HT-29 (cell line): ENCODE measurements at places on chromosomes 13 and 19. TPM values are rescaled to one million over a fixed set of nuclear protein-coding genes. Genes with fewer than 3 reads are reported as not detected.

The SHANK1 gene
- total RNA-seq: not detected in 2 replicates

GRCh38 chr19:23913931-23914330, 755 bp upstream of the ZNF726 start:
- DNase-seq: no peak

DNA sequence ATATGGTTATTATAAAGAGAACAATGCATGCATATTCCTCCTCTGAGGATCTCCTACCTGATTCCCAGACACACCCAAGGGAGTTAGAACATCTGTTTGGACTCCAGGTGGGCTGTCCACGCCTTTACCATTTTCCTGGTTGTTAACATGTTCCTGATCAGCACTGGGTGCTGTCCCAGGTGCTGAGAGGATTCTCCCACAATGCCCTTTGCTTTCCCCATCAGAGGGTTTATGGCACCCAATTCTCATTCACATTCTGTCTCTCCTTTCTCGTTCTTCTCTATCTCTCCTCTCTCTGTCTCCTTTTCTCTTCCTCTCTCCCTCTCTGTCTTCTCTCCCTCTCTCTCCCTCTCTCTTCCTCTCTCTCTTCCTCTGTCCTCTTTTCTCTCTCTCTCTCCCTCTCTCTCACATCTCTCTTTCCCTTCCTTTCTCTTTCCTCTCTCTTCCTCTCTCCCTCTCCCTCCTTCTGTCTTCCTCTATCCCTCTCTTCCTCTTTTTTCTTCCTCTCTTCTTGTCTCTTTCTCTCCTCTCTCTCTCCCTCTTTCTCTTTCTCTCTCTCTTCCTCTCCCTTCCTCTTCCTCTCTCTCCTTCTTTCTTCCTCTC, 3.3 kb upstream of the RDH13 start:
- DNase-seq: peak; percentile 56

GRCh38 chr19:17393002-17393401, 994 bp downstream of the CCDC194 start:
- DNase-seq: no peak

GRCh38 chr13:80814541-80814940, 473.6 kb upstream of the SPRY2 start:
- DNase-seq: no peak

- DNase-seq: peak; percentile 68
These were observed 15.8 kb downstream of the FUT6 start for GRCh38 chr19:5823579-5824281.

GRCh38 chr13:21745307-21745706, 74.4 kb downstream of the FGF9 start:
- no peak for DNase-seq

GRCh38 chr13:97855570-97856303, 97.7 kb upstream of the IPO5 start:
- DNase-seq: peak; percentile 82

GRCh38 chr13:112245179-112245724, 130.9 kb upstream of the SPACA7 start:
- DNase-seq: no peak

DNA sequence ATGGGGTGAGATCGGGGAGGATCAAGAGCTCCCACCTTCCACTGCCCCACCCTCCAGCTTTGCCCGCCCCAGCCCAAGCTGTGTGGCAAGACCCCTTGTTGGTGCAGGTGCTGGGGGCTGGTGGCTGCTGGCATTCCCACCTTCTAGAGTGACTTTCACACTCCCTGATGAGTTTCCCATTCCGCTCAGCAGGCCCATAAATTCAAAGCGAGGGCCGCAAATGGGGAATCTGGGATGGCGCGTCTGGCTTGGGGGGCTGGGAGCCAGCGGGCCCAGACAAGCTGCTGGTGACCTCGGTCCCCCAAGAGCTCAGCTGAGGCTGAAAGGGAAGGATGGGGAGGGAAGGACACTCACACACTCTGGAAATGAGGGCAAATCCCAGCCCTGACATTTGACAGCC, 110.3 kb downstream of the GADD45B start:
- DNase-seq: no peak

- peak; percentile 62 for DNase-seq
These were observed 65.6 kb downstream of the MCF2L start for GRCh38 chr13:113034451-113035212.

GRCh38 chr19:36265064-36265463, 50.2 kb downstream of the ZNF146 start:
- DNase-seq: no peak

- no peak for DNase-seq
These were observed 234.9 kb downstream of the PCDH9 start for GRCh38 chr13:66995203-66995611.

The NUDT15 gene
- total RNA-seq: 24.7 and 28.0 TPM in 2 replicates

DNA sequence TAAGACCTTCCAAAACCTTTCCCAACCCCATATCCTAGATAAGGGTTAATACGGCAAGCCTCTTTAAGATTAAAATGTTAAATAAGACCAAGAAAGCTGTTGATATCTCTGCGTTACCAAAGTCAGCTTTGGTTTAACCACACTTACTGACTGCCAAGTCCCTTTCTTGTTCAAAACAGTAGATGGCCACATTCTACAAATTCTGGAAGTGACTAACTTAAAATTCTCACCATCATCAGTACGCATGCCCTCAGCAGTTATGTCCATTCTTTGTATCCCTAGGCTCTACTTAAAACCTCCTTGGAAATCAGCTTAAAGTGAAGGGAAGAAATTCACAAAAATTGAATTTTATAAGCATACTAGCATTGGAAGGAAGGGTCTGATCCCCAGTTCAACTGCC, 23.6 kb downstream of the SOHLH2 start:
- no peak for DNase-seq

The CPB2 gene
- not detected in 2 replicates for total RNA-seq

The C19orf73 gene
- 5.9 and 6.0 TPM in 2 replicates for total RNA-seq

GRCh38 chr19:44142059-44142433, 692 bp downstream of the ZNF234 start:
- DNase-seq: no peak

GRCh38 chr19:10889880-10890279, 18.5 kb downstream of the CARM1 start:
- no peak for DNase-seq

The FAM216B gene
- not detected in 2 replicates for total RNA-seq

The CIC gene
- 42.1 and 55.5 TPM in 2 replicates for total RNA-seq

The OVOL3 gene
- total RNA-seq: not detected in 2 replicates

The MYO1F gene
- not detected in 2 replicates for total RNA-seq
